ENCODE measurements at places on chromosomes 16 and 17. TPM values are rescaled to one million over a fixed set of nuclear protein-coding genes. Genes with fewer than 3 reads are reported as not detected.

- no peak overlapping the region for H3K4me3 ChIP-seq
- DNase-seq, result peak; percentile 92
- H3K27me3 ChIP-seq, result no peaks in the 10 kb centered on the region
- H3K27ac ChIP-seq, result peak overlapping the region; percentile 36
- peaks cover 33% of the 10 kb centered on the region for H3K4me1 ChIP-seq
These were observed 77.3 kb downstream of the PHKB start for GRCh38 chr16:47538472-47538871.

DNA sequence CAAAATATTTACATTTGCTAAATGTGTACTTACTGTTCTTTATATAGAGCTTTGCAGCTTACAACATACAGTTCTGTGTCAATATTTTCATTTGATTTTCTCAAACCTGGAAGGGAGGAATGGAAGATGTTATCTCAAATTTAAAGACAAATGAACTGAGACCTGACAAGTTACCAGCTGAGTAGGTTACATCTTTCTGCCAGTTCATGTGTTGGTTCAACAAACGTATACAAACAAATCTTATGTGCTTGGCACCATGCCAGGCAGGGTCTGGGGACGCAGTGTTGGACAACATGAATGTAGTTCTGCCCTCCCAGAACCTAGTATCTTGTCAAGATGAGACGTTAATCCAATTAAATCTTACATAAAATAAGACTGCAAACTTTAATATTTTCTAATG lies 507.5 kb upstream of the HSBP1 start:
- no peaks in the 10 kb centered on the region for H3K36me3 ChIP-seq
- H3K4me1 ChIP-seq, result no peaks in the 10 kb centered on the region
- no peak for DNase-seq
- H3K4me3 ChIP-seq, result no peak overlapping the region
- no peaks in the 10 kb centered on the region for H3K27me3 ChIP-seq
- no peak overlapping the region for H3K27ac ChIP-seq

- DNase-seq, result no peak
- no peaks in the 10 kb centered on the region for H3K27me3 ChIP-seq
- H3K4me1 ChIP-seq, result peaks cover 80% of the 10 kb centered on the region
- peak overlapping the region; percentile 90 for H3K27ac ChIP-seq
These were observed 64.8 kb downstream of the TUBD1 start for GRCh38 chr17:59827721-59828477.

GRCh38 chr16:26599785-26600104 lies 467.0 kb upstream of the C16orf82 start:
- H3K27ac ChIP-seq, result no peak overlapping the region
- no peak overlapping the region for H3K4me3 ChIP-seq
- H3K4me1 ChIP-seq, result peaks cover 6% of the 10 kb centered on the region
- DNase-seq, result no peak
- no peaks in the 10 kb centered on the region for H3K36me3 ChIP-seq

- H3K36me3 ChIP-seq, result no peaks in the 10 kb centered on the region
- H3K27ac ChIP-seq, result no peak overlapping the region
- no peak for DNase-seq
- no peaks in the 10 kb centered on the region for H3K27me3 ChIP-seq
These were observed 7.9 kb upstream of the NAGPA start for GRCh38 chr16:5041600-5042133.

DNA sequence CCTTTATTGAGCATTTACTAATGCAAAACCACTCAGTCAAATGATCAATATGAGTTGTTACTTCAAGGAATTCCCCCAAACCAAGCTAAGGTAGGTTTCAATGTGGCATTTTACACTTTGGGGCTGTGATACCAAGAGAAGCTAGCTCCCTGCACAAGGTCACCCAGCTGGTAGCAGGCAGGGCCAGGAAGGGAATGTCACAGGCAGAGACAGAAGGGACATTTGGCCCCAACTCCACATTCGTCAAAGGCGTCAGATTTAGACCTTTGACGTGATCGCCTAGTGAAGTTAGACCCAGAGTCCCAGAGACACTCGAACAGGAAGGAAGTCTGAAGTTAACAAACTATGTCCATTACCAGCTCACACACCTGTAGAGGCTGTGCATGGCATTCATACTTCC lies 5.5 kb upstream of the SMG1 start:
- DNase-seq, result peak; percentile 26
- H3K4me3 ChIP-seq, result 0 out of 2 replicates have a peak overlapping the region, but pooled peaks have one; percentile 8
- H3K27me3 ChIP-seq, result no peaks in the 10 kb centered on the region
- H3K4me1 ChIP-seq, result peaks cover 61% of the 10 kb centered on the region

- H3K4me3 ChIP-seq, result no peak overlapping the region
- H3K27me3 ChIP-seq, result peaks cover 1% of the 10 kb centered on the region
- H3K36me3 ChIP-seq, result no peaks in the 10 kb centered on the region
- no peaks in the 10 kb centered on the region for H3K4me1 ChIP-seq
These were observed 4.4 kb downstream of the TPSAB1 start for GRCh38 chr16:1244881-1245280.

GRCh38 chr17:81092518-81093095 lies 57.7 kb downstream of the BAIAP2 start:
- no peaks in the 10 kb centered on the region for H3K27me3 ChIP-seq
- peaks cover 41% of the 10 kb centered on the region for H3K4me1 ChIP-seq
- no peak overlapping the region for H3K27ac ChIP-seq
- DNase-seq, result no peak
- H3K36me3 ChIP-seq, result peaks cover 4% of the 10 kb centered on the region
- no peak overlapping the region for H3K4me3 ChIP-seq

- DNase-seq, result no peak
- H3K36me3 ChIP-seq, result peaks cover 27% of the 10 kb centered on the region
- H3K4me3 ChIP-seq, result no peak overlapping the region
- peaks cover under 1% of the 10 kb centered on the region for H3K4me1 ChIP-seq
- H3K27me3 ChIP-seq, result no peaks in the 10 kb centered on the region
- no peak overlapping the region for H3K27ac ChIP-seq
These were observed 22.3 kb downstream of the SMARCE1 start for GRCh38 chr17:40625311-40625710.

DNA sequence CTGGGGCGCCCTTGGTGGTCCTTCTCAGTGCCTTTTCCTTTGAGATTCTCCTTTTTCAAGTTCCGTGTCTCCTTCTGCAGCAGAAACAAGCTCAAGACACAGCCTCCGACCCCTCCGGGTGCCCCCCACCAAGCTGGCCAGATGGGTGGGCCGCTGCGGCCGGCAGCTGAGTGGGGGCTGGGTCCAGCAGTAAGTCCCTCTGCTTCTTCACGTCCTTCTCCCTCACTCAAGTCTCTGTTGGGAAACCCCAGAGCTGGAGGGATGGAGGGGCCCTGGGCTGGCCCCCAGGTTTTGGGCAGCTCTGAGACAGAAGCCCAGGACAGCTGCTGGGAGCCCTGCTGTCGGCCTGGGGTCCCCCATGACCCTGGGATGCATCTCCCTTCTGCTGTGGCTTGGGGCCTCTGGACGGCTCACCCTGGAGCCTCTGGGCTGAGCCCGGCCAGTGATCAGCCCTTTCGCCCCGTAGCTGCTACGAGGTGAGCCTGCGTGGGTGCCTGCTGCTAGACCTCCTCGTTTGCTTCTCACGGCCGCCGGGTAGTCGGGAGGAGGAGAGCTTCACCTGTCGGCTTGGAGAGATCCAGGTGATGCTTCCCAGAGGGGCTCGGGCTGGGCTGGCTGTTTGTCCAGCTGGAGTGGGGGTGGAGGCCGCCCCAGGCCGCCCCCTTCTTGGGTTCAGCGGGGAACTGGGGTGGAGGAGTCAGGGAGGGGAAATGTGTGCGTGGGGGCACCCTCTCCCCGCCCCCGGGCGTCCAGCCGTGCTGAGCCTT lies 10.7 kb downstream of the ENGASE start:
- H3K27ac ChIP-seq, result no peak overlapping the region
- H3K4me3 ChIP-seq, result no peak overlapping the region
- no peaks in the 10 kb centered on the region for H3K27me3 ChIP-seq
- no peaks in the 10 kb centered on the region for H3K4me1 ChIP-seq

GRCh38 chr16:57725151-57725550 lies 10.4 kb upstream of the KATNB1 start:
- no peak overlapping the region for H3K27ac ChIP-seq
- H3K36me3 ChIP-seq, result no peaks in the 10 kb centered on the region
- no peak for DNase-seq

GRCh38 chr16:49859125-49859811 lies 3.4 kb upstream of the ZNF423 start:
- H3K36me3 ChIP-seq, result no peaks in the 10 kb centered on the region
- H3K27ac ChIP-seq, result no peak overlapping the region
- DNase-seq, result no peak
- H3K4me3 ChIP-seq, result no peak overlapping the region
- peaks cover 66% of the 10 kb centered on the region for H3K27me3 ChIP-seq
- peaks cover 7% of the 10 kb centered on the region for H3K4me1 ChIP-seq

DNA sequence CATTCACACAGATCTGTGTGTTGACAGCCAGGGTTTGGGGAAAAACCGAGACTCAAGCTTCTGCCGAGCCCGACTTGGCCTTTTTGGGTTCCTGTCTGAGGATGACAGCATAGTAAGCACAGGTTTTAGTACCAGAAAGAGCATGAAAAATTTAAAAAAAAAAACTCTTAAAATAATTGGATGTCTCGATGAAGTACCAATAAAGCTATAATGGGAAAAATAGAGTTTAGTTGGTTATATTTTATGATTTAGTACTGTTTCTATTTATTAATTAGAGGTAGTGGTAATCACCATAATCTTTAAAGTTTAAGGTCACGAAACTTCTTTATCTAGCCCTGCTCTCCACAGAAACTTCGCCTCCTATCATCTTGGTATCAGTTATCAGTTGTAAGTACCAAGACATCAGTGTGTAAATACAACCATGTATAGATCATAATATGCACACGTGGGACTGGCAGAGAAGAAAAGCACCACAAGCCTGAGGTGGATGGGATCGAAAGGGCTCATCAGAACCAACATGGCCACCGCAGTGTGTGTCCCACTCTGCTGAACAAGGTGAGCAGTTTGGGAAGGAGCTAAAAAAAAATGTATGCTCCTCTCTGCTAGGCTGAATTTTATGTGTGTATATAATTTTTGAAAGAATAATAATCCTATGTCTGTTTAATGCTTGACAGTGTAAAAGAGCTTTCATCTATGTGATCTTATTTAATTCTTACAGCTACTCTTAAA lies 14.4 kb upstream of the EEF2K start:
- DNase-seq, result peak; percentile 70
- peaks cover 68% of the 10 kb centered on the region for H3K4me1 ChIP-seq
- H3K4me3 ChIP-seq, result peak overlapping the region; percentile 72
- peak overlapping the region; percentile 94 for H3K27ac ChIP-seq
- no peaks in the 10 kb centered on the region for H3K36me3 ChIP-seq

DNA sequence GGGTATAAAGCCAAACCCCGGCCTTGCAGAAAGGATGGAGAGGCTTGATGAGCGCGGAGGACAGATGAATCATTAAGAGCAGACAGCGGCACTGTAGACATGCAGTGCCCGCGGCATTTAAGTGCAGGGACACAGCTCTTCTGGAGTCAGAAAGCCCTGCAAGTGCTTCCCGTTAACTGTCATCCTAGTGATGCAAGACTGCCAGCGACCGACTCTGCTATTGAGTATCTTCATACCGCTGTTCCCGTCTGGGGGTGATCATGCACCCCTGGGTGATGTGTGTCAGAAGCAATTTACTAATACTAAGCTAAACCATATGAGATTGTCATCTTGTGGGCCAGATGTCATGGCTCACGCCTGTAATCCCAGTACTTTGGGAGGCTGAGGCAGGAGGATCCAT lies 101.0 kb downstream of the ABCC6 start:
- peaks cover 82% of the 10 kb centered on the region for H3K36me3 ChIP-seq
- no peaks in the 10 kb centered on the region for H3K27me3 ChIP-seq
- no peak for DNase-seq
- H3K4me3 ChIP-seq, result no peak overlapping the region

DNA sequence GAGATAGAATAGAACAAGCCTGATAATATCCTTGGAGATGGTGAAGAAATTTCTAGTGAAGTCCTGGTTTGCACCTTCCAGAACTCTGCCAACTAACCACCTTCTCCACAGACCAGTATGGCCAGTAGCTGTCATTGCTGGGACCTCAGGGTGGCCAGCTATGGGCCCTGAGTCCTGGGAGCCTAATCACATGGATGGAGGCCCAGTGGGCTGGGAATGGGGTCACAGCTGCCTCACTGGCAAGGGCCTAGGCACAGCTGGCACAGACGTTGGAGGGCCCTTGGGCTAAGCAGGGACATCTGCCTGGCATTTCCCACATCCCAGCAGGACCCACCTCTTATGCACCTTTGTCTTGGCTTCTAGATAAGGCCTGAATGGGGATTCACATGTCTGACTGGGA lies 7.6 kb upstream of the WNT3 start:
- no peak overlapping the region for H3K4me3 ChIP-seq
- DNase-seq, result no peak
- H3K4me1 ChIP-seq, result peaks cover 12% of the 10 kb centered on the region

RASD1 gene
- 1.4 TPM for total RNA-seq

C16orf46 gene
- 0.38 TPM for total RNA-seq

RHBDL3 gene
- not detected for total RNA-seq

Measured in HepG2 (cell line).